SJCRH30 (cell line): ENCODE measurements at places on chromosomes 6 and 20. TPM values are rescaled to one million over a fixed set of nuclear protein-coding genes. Genes with fewer than 3 reads are reported as not detected.

DNA sequence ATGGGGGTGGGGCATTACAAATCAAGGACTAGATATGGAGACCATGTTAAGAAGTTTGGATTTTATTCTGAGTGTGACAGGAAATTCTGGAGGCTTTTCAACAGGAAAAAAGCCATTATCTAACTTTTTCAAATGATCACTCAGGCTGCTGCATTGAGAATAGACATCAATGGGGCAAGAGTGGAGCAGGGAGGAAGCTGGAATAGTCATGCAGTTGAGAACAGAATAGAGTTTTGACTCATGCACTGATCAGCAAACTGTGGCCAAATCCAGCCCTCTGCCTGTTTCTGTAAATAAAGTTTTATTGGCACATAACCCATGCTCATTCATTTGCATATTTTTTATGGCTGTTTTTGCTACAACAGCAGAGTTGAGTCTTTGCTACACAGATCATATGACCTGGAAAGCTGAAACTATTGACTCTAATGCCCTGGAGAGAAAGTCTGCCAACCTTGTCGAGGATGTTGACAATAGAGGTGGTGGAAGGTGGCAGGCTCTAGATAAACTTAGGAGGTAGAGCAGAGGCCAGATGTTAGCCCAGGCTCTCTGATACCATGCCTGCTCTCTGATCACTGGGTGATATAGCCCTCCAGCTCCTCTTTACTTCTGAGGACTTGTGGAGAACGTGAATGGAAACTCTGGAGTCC lies 441.8 kb downstream of the PTPRT start:
- H3K27me3 ChIP-seq = no peaks in the 10 kb centered on the region; the same call in 1 of the 2 replicates
- peaks cover 29% of the 10 kb centered on the region for H3K4me1 ChIP-seq

DNA sequence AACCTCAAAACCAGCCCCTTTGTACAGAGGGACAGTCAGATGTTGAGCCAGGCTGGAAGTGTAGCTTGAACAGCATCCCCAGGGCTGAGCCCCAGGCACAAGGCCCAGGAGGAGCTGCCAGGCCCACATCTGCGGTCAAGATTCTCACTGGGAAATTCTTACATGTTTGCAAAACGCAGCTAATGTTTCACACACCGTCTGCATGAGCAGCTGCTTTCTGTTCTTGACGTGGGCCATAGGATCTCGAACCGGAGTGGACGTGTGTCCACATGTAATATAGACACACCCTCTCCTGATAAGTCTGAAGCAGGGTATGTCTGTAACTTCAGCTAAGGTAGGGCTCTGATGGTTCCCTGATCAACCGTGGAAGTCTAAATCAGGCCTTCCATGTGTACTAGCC lies 41.3 kb upstream of the TRAF3IP2 start:
- H3K27me3 ChIP-seq = no peaks in the 10 kb centered on the region
- peak; percentile 62 for DNase-seq
- H3K27ac ChIP-seq = no peak overlapping the region
- no peaks in the 10 kb centered on the region for H3K36me3 ChIP-seq
- no peaks in the 10 kb centered on the region for H3K4me1 ChIP-seq
- no peak overlapping the region for H3K4me3 ChIP-seq

GRCh38 chr20:53570446-53571276 lies 23.0 kb downstream of the ZNF217 start:
- no peaks in the 10 kb centered on the region for H3K27me3 ChIP-seq
- no peak overlapping the region for H3K27ac ChIP-seq
- peaks cover 82% of the 10 kb centered on the region for H3K36me3 ChIP-seq
- DNase-seq = no peak

Gene PI16
- not detected in 2 replicates for total RNA-seq

Gene SLC35A1
- 16.5 and 18.4 TPM in 2 replicates for total RNA-seq

- no peak overlapping the region for H3K4me3 ChIP-seq
- peak; percentile 19 for DNase-seq
- no peak overlapping the region for H3K27ac ChIP-seq
- peaks cover 7% of the 10 kb centered on the region; the same call in 1 of the 2 replicates for H3K27me3 ChIP-seq
- H3K36me3 ChIP-seq = no peaks in the 10 kb centered on the region
- H3K4me1 ChIP-seq = no peaks in the 10 kb centered on the region
Observed at GRCh38 chr6:39029156-39030011, 19.2 kb upstream of the GLP1R start.

DNA sequence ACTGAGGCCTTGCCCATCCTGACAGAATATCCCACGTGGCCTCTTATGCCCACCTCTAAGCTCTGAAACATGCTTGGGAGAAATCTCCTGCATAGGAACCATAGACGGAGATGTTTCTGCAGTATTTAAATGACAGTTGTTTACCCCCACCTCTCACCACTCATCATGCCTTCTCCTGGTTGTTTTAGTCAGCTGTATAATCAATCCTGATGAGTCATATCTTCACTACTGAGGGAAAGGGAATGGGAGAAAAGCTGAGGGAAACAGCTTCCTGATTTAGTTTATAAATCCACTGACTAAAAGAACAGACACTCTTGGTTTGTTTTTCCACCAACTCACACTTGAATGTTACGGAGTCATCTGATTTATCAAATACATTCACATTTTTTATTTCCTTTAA lies 113.2 kb upstream of the TENT5A start:
- H3K27me3 ChIP-seq = peaks cover 3% of the 10 kb centered on the region; the same call in 1 of the 2 replicates
- no peak for DNase-seq
- no peak overlapping the region for H3K27ac ChIP-seq
- no peak overlapping the region for H3K4me3 ChIP-seq
- H3K36me3 ChIP-seq = no peaks in the 10 kb centered on the region

DNA sequence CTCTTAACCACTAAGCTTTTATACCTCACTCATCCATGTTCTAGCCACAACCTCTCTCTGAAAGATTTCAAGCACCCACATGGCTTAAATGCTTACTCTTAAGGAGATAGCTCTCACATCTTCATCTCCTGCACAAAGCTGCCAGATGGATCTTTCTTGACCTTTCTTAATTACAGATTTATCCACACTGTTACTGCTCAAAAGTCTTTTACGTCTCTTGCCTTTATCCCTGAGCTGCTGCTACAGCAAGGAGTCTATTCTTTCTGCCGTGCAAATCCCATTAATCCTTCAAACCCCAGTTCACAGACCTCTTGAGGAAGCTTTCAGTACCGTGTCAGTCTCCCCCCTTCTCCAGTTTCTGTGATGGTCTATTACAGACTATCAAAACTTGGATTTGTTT lies 54.6 kb downstream of the B4GALT5 start:
- peaks cover 26% of the 10 kb centered on the region for H3K36me3 ChIP-seq
- peaks cover 35% of the 10 kb centered on the region for H3K4me1 ChIP-seq
- no peak overlapping the region for H3K4me3 ChIP-seq
- H3K27me3 ChIP-seq = no peaks in the 10 kb centered on the region

DNA sequence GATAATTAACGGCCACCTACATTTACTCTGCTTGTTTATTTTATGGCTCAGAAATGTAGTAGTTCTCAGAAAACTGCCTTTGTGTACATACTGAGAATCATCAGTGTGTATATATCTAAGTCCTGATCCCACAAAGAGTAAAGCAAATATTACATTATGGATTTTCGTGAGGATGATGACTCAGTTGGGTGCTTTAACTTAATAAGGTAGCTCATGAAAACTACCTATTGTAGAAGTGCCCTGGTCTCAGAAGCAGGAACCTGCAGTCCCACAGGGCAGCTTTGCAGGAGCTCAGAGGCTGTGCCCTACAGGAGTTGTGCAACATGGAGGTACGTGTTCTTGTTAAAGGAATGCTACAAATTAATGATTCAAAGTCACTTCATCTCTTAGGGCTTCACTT lies 108.2 kb downstream of the PLG start:
- 0 out of 2 replicates have a peak, but pooled peaks cover 2% of the 10 kb centered on the region for H3K36me3 ChIP-seq
- H3K27ac ChIP-seq = no peak overlapping the region
- H3K4me1 ChIP-seq = no peaks in the 10 kb centered on the region
- no peak for DNase-seq
- H3K4me3 ChIP-seq = no peak overlapping the region

GRCh38 chr6:13661647-13662046 lies 46.5 kb downstream of the NOL7 start:
- H3K4me1 ChIP-seq = no peaks in the 10 kb centered on the region
- no peak overlapping the region for H3K27ac ChIP-seq
- no peak overlapping the region for H3K4me3 ChIP-seq
- no peaks in the 10 kb centered on the region for H3K27me3 ChIP-seq
